GOT3 (cell line): ENCODE measurements at places on chromosomes 4 and X.

DNA sequence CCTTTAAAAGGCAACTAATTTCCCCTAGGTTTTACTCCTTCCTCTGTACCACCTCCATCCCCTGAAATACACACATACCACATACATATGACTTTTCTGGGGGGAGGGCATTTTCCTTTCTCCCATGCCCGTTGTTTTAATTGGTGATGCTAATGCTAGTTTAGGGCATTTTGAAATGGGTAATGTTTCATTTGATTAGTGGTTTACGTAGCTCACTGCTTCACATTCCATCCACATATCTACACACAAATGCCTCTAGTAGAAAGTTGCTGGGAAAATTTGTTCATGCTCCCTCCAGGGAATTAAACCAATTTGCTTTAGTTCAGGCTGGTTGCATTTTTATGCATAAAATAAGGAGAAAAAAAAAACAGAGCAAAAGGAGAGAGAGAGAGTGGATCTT, 231.2 kb downstream of the FRAS1 start:
- DNase-seq: no peak

- DNase-seq: no peak
Observed at GRCh38 chr4:13542577-13543031, 1.7 kb downstream of the NKX3-2 start.

DNA sequence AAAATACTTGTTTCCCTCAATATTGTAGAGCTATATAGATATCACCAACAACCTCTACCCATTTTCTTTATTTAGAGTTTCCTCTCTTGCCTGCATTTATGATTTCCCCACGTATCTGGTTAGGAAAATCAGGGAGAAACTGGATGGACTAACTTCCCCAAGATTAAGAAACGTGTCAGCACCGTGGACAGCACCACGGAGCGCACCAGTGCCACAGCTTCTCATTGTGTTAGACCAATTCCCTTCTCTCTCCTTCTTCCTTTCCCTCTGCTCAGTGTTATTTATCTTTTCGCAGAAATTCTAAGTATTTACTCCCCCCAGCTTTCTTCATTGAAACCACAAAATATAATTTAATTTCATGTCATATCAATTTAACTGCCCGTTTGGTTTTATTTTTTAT, 568.6 kb upstream of the BOD1L1 start:
- DNase-seq: no peak

DNA sequence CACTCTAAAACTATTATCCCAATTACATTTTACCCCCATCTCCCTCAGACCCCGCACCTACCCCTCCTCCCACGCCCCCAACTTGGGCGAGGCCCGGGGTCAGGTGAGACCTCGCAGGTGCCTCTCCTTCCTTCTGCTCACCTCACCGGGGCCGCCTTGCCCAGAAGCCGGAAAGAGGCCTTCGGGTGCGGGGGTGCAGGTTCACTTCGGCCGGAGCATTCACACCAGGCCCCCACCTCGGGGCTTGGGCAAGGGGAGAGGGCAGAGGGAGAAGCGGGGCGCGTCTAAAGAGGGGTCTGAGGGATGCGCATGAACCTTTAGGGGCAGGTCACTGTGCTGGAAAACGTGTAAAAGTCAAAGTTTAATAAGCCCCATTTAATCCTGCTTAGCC, 427 bp downstream of the ZNF182 start:
- DNase-seq: no peak

DNA sequence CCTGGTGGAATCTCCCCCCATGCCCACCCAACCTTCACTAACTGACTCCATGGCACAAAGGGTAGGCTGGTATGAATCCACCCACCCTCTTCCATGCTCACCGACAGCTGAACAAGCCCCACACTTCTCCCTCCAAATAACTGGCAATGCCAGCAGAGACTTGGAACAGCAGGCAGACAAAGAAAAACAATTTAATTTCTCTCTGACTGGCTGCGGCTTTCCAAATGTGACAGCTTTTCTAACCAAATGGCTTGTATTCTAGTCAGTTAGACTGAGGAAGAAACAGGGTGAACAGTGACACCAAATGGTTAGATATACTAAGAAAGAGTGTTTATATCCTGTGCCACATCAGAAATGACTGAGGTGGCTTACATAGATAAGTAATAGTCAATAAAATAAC, 199.3 kb upstream of the ADAMTS3 start:
- no peak for DNase-seq

DNA sequence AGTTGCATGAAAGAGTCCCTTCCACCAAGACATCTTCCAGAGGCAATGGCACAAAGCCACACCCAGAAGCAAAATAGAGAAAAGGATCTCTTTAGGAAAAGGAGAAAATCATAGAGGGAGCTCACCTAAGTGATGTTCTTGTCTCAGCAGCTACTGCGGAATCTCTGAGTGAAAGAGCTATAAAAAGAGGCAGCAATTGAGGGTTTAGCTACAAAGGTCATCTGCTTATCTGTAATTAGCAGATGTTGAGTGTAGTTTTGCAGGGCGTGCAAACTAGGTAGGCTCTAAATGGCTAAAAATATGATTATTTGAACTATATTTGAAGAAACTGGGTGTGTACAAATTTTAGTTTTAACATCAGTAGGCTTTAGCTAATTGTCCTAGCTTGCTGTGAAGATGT, 276.0 kb downstream of the HS3ST1 start:
- DNase-seq: no peak

DNA sequence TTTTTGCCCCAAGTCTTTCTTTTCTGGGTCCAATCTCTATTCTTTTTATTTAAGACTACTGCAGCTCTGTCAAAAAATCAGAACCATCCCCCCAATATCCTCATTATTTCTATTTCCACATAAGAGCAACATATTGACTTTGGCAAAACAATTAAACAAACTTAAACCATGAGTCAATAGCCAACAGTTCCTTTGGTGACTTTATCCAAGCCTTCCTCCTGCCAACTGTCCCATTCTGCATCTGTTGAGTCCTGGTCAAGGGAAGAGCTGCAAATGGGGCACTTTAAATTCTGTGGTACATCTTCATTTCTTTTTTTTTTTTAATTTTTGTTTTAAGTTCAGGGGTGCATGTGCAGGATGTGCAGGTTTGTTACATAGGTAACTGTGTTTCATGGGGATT, 1875.0 kb upstream of the PCDH7 start:
- DNase-seq: no peak

GRCh38 chr4:55082756-55083155, 42.6 kb downstream of the KDR start:
- DNase-seq: no peak

DNA sequence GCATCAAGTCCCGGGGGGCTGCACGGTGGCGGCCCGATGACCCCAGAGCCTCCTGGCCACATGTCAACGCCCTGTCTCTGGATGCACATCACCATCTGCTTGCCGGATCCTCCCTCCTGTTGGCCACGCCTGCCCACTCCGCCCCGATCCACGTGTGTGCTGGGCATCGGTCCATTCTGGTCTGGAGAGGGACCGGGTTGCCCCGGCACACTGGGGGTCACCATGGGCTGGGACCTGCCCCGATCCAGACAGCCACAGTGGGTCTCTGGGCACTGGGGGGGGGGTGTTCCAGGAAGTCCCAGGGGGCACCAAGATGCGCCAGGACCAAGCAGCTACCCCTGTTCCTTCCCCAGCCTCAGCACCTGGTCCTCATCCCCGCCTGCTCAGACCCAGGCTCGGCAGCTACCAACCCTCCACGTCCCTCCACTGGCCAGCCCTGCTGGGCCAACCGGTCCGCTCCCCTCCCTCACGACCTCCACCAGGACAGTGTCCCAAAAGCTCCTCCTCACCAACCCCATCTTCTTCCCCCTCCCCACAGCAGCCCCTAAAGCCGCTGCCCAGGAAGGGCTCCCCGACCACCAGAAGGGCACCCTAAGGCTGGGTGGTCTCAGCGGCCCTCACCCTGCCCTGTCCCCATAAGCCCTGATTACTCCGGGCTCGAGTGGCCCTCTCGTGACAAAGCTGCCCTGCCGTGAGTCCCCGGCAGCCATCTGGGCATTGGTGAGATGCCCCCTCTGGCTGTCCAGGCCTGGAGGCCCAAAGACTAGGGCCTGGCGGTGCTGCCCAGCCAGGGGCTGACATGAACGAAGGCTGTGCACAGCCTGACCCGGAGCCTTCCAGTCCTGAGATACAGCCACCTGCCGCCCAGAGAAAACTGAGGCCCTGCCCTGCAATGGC, 4.6 kb downstream of the CTBP1 start:
- no peak for DNase-seq

- no peak for DNase-seq
Observed at GRCh38 chr4:7989654-7990053, 50.0 kb upstream of the AFAP1 start.

DNA sequence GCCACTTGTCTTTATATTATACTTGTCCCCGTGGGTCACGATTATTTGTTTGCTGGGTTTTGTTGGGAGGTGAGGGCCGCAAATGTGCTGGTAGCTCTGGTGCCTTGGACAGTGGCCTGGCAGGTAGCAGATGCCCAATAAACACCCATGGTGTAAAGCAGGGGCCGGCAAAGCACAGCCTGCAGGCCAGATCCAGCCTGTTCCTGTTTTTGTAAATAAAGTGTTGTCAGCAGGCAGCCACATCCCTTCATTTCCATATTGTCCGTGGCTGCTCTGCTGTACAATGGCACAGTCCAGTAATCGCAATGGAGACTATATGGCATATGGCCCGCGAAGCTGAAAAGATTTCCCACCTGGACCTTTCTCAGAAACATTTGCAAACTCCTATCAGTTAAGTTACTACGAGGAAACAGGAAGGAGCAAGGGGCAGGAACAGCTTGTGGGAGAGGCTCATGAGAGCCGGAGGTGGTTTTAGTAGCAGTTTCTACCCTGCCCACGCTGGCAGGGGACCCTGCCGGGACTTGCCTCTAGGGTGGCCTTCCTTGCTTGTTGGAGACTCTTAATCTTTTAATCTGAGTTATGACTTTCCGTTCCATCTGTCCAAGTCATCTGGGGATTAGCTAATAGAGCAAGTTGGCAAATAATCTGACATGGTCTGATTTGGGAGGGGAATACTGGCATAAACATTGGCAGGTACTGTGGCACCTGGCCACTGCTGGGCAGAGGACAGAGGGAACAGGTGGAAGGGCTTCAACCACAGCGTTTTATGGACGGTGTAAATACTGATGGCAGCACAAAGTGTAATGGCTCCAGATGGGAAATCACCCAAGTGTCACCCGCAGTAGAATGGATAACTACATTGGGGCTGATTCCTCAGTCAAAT, 19.6 kb downstream of the CLCN4 start:
- no peak for DNase-seq

DNA sequence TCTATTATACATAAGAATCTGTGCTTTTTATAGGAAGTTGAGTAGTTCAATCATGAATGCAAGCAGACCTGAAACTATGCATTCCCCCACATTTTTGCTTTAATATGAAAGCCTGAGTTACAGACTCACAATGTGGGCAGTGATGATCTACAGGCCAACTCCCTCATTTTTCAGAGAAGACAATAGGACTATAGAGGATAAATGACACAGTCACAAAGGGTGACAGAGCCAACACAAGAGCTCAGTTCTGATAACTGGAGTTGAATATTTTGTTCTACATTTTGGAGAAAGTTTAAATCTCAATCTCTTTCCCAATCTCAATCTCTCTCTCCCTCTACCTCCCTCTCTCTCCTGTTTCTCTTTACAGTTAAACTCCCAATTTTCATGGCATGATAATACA, 27.0 kb downstream of the MBNL3 start:
- DNase-seq: no peak

- DNase-seq: no peak
Observed at GRCh38 chr4:156391325-156391653, 437.6 kb upstream of the CTSO start.

GRCh38 chrX:153644356-153645125, 2.5 kb upstream of the DUSP9 start:
- no peak for DNase-seq

DNA sequence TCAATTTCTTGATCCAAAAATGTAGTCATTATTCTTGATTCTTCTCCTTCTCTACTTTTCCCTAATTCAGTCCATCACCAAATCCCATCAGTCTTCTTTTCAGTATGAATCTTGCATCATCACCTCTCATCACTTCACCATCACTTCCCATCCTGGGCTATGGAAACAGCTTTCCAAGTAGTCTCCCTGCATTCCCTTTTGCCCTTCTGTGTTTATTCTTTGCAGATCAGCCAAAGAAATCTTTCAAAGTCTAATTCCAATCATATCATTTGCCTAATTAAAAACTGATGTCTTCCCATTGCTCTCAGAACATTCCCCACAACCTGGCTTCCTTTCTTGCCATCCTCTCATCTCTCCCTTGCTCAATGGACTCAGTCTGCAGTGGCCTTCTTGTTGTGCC, 201.7 kb upstream of the ADAMTS3 start:
- no peak for DNase-seq

DNA sequence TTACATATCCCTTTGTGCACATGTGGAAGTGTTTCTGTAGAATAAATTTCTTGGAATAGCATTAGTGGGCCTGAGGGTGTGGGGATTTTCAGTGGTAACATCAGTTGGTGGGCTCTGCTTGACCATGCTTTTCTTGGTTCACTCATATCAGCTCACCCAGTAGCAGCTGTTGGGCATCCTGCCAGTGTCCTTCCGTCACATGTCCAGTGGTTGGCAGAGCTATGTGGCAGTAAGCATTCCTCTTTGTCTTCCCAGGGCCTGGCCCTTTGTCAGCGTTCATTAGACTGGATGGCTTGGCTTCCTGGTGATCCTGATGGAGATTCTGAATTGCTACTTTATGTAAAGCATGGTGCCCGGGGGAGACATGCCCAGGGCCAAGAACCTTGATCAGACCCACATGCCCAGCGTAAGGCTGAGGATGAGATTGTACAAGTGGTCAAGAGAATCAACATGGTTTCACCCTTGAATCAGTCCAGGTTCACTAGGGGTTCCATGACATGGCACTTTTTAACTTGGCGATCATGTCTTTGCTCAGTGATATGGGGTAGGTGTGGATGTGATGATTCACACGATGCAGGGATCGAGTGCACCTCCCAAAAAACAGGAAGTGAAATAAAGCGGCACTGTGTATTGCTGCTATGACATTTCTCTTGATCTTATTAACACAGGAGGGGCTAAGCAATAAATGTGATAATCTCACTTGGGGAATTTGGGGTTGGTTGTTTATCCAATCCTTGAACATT, 72.1 kb upstream of the IGFBP7 start:
- no peak for DNase-seq

GRCh38 chr4:185128272-185129119, 14.6 kb upstream of the SLC25A4 start:
- DNase-seq: no peak

DNA sequence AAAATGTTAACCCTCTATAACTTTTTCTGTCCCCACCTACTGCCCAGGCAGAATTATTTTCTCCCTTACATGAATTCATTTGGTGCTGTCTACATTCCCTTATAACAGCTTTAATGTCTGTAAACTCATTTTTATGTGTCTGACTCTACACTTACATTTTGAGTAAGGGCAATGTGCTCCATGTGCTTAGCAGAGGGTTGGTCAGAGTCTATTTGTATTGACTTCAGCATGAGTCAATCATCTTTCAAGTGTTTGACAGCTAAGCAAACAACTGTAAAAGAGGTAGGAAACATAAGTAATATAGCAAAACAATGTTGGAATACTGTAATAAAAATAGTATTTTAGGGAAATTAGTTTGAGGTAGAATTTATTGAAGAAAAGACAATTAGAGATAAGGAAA, 6.3 kb downstream of the IL15 start:
- DNase-seq: no peak
